Spinal cord (tissue), 10 donors: ENCODE measurements at places on chromosomes 1 and 21. TPM values are rescaled to one million over a fixed set of nuclear protein-coding genes. Genes with fewer than 3 reads are reported as not detected.

DNA sequence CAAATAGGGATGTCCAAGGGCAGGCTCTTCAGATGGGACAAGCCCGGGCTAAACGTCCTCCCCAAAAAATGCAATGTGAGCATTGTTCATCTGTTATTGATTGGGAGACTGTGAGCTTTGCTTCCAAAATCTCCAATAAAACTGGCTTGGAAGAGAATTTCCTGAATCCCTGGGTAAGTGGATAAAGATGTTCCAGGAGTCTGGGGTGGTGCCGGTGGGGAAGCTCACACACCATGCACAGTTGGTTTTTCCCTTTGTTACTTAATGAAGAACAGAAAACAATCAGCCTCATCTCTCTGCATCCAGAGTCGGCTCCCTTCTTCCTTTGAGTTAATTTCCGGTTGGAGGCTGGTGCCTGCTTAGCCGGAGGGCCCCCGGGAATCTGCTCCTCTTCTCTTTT, 72.1 kb upstream of the ZBTB40 start:
- H3K4me1 ChIP-seq: no peaks in the 10 kb centered on the region
- no peak overlapping the region for H3K4me3 ChIP-seq
- H3K36me3 ChIP-seq: no peaks in the 10 kb centered on the region
- no peaks in the 10 kb centered on the region for H3K27me3 ChIP-seq
- no peak overlapping the region for H3K27ac ChIP-seq

DNA sequence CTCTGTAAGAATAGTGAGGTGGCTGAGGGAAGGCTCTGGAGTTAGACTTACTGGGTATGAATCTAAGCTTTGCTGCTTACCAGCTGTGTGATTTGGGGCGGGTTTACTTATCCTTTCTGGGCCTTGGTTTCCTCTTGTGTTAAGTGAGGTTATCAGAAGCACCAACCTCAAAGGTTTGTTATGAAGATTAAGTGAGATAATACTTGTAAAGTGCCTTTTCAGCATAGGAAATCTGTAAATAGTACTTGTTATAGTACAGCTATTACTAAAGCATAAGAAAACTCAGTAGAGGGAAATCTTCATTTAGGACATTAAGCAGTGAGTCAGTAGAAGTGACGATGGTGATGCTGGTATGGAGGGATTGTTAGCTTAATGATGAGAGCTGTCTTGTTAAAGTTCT, 12.1 kb downstream of the HHAT start:
- H3K4me3 ChIP-seq: no peak overlapping the region
- no peak for DNase-seq
- H3K27ac ChIP-seq: no peak overlapping the region
- H3K4me1 ChIP-seq: no peaks in the 10 kb centered on the region

DNA sequence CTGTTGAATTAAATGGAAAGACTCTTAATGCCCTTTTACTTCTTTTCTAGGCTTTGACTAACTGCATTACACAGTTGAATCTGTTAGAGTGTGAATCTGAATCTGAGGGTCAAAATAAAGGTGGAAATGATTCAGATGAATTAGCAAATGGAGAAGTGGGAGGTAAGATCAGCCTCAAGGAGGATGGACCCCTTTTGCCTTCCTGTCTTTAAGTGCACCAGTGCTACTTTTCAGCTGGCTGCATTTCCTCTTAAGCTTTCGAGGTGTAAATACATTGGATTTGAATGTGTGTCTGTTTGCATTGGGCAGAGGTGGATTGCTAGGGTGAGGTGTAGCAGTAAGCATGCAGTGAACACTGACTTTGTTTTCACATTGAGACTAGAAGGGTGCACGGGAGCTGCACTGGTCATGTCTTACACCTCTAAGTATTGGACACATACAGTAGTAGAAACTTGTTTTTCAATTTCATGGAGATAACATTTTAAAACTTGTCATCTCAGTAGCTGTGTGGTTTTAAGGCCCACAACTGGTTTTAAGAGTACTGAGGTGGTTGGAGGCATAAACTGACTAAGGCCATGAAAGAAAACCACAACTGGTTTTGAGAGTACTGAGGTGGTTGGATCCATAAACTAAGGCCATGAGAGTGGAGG, 35.4 kb downstream of the MIA3 start:
- no peak for DNase-seq
- H3K4me1 ChIP-seq: no peaks in the 10 kb centered on the region
- H3K36me3 ChIP-seq: peaks cover 14% of the 10 kb centered on the region
- no peaks in the 10 kb centered on the region for H3K27me3 ChIP-seq
- no peak overlapping the region for H3K27ac ChIP-seq

DNA sequence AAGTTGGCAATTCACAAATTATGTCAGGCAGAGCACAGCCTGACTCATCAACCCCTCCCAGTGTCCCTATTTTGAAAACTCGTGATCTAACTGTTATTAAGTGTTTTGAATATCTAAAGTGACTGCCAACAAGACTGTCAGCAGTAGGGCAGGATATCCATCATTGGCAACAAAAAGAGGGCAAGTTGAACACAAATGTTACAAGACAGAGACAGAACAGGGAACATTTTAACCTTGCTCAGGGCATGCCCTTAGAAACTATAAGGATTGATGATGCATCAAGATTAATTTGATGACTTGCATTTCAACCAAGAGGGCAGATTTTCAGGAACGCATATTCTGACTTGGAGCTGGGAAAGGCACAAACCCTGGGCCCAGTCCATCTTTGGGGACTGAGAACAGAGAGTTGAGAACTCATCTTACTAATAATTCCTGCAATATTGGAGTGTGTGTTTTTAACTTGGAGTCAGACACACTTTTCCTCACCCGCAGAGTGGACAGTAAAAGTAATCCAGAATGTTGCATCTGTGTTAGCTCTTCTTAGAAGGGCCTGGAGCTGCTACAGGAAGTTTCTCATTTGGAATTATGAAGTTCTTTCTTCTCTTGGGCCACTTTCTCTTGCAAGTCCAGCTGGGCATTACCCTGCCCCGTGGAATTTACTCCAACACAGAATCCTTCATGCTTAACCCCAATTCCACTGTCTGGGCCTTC, 317.2 kb downstream of the LTN1 start:
- no peaks in the 10 kb centered on the region for H3K4me1 ChIP-seq
- H3K27ac ChIP-seq: no peak overlapping the region
- H3K4me3 ChIP-seq: no peak overlapping the region

DNA sequence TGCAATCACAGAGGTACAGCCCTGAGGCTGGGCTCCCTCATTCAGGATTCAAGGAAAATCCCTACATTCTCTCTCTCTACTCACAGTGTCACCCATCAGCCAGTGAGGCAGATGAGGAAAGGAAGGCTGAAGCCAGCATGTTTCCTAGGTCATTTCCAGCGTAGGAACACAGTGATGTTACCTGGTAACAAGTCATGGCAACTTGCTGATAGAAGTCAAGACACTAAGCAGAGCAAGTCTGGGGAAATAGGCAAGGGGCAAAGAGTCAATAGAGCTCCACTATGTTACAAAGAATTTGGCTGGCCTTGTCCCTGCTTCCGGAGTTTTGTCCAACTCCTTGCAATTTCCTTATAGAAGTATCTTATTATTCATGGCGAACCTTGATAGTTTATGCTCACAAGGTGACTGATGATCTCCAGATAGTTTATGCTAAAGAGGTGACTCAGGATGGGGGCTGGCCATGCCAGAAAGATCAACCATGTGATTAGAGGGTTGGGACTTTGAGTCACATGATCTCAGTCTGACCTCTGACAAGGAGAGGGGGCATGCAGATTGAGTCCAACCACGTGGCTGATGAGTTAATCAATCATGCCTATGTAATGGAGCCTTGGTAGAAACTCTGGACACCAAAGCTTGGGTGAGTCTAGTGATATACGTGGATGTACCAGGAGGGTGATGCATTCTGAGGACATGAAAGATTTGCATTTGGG, 51.1 kb downstream of the SUSD4 start:
- H3K4me1 ChIP-seq: no peaks in the 10 kb centered on the region
- H3K4me3 ChIP-seq: no peak overlapping the region
- no peak overlapping the region for H3K27ac ChIP-seq

GRCh38 chr1:76110666-76111065, 36.1 kb downstream of the ST6GALNAC3 start:
- no peak overlapping the region for H3K4me3 ChIP-seq
- H3K27ac ChIP-seq: no peak overlapping the region
- H3K27me3 ChIP-seq: no peaks in the 10 kb centered on the region
- H3K36me3 ChIP-seq: no peaks in the 10 kb centered on the region

Gene CENPS
- 7.6 TPM for total RNA-seq

Gene LRRC40
- 21.5 TPM for total RNA-seq

- no peaks in the 10 kb centered on the region for H3K27me3 ChIP-seq
- no peak for DNase-seq
- peak overlapping the region; percentile 29 for H3K27ac ChIP-seq
- peaks cover 16% of the 10 kb centered on the region for H3K4me1 ChIP-seq
- H3K36me3 ChIP-seq: no peaks in the 10 kb centered on the region
Measured at GRCh38 chr1:200625381-200625824, 4.9 kb upstream of the KIF14 start.

Gene CFAP45
- 9.2 TPM for total RNA-seq

DNA sequence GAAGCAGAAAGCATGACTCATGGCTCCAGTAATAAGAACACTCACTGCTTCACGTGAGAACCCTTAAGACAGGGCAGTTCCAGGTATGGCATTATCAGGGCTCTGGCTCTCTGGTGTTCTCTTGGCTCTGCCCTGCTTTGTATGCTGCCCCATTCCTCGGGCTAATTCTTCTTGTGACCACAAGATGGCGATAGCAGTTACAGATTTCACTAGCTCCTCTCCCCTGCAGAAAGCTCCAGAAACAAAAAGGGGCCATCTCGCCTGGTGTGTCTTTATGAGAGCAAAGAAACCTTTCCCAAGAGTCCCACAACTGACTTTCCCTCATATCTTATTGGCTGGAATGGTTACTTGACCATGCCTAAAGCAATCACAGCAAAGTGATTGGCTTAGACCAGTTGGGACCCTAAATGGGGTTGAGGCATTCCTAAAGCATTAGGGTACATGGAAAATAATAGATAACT, 60.1 kb downstream of the F3 start:
- peak; percentile 33 for DNase-seq
- H3K4me3 ChIP-seq: no peak overlapping the region
- H3K36me3 ChIP-seq: peaks cover 3% of the 10 kb centered on the region
- no peak overlapping the region for H3K27ac ChIP-seq
- no peaks in the 10 kb centered on the region for H3K27me3 ChIP-seq

DNA sequence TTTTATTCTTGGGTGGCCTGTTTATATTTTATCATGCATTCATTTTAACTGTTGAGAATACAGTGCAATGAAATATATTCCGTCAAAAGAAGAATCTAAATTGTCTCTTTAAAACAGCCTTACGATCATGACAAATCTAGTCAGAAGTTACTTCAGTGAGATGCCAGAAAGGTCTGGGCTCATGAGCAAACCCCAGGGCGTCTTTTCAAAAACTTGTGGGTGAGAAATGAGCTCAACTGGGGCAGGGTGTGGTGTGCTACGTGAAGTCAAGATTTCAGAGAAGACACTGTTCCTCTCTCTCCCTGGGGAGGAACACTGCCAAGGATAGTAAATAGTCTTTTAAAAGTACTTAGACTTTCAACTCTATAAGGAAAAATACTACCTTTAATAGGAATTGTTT, 13.4 kb upstream of the UAP1 start:
- no peaks in the 10 kb centered on the region for H3K4me1 ChIP-seq
- H3K27me3 ChIP-seq: no peaks in the 10 kb centered on the region
- no peak for DNase-seq
- no peak overlapping the region for H3K4me3 ChIP-seq
- H3K27ac ChIP-seq: no peak overlapping the region

Gene SLC44A3
- total RNA-seq: 8.3 TPM

Gene NAXE
- 113 TPM for total RNA-seq

Gene TSACC
- total RNA-seq: not detected

Gene DPT
- 9.4 TPM for total RNA-seq

DNA sequence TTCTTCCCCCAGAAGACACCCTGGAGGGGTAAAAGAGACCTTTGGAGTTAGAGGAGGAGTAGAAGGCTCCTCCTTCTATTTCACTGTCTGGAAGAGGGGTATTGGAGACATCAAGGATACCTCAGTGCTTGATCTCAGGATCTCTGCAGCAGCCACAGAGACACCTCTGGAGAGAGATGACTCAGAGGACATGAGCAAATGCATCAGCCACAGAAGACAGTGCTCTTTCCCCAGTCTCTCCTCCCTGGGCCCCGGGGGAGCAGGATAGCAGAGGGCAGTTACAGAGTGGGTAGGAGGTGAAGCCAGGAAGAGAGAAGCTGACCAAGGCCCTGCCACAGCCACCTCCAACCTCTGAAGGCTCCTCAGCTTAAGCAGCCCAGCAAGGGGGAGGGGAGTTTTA, 15.3 kb upstream of the TEDDM1 start:
- DNase-seq: no peak
- H3K4me1 ChIP-seq: no peaks in the 10 kb centered on the region
- H3K27ac ChIP-seq: no peak overlapping the region
- H3K36me3 ChIP-seq: no peaks in the 10 kb centered on the region

DNA sequence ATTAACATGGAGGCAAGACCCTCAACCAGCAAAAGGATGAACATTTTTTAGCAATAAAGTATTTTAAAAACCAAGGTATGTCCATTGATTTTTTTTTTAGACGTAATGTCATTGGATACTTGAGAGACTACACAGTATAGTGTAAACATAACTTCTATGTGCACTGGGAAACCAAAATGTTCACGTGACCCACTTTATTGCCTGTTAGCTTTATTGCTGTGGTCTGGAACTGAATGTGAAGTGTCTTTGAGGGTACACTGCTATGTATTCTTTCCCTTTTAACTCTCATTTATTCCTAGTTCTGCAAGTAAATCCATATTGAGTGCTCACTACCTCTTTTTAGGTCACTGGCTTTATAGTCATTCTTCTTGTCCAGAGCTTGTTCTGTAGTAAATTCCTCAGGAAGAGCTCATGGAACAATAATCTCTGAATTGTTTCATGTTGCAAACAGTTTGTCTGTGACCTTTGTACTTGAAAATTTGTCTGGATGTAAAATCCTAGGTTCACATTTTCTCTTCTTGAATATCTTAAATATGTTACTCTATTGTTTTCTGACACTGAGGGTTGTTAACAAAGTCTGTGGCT, 20.6 kb downstream of the ABCD3 start:
- no peak overlapping the region for H3K4me3 ChIP-seq
- no peaks in the 10 kb centered on the region for H3K27me3 ChIP-seq
- no peaks in the 10 kb centered on the region for H3K36me3 ChIP-seq

Gene VSIG8
- 0.22 TPM for total RNA-seq

Gene UQCRH
- 364 TPM for total RNA-seq

Gene SPATA45
- total RNA-seq: 1.3 TPM

GRCh38 chr1:228109962-228110488, 926 bp upstream of the MRPL55 start:
- no peaks in the 10 kb centered on the region for H3K27me3 ChIP-seq
- H3K27ac ChIP-seq: no peak overlapping the region
- peaks cover 30% of the 10 kb centered on the region for H3K36me3 ChIP-seq
- DNase-seq: no peak
- H3K4me3 ChIP-seq: peak overlapping the region; percentile 99

DNA sequence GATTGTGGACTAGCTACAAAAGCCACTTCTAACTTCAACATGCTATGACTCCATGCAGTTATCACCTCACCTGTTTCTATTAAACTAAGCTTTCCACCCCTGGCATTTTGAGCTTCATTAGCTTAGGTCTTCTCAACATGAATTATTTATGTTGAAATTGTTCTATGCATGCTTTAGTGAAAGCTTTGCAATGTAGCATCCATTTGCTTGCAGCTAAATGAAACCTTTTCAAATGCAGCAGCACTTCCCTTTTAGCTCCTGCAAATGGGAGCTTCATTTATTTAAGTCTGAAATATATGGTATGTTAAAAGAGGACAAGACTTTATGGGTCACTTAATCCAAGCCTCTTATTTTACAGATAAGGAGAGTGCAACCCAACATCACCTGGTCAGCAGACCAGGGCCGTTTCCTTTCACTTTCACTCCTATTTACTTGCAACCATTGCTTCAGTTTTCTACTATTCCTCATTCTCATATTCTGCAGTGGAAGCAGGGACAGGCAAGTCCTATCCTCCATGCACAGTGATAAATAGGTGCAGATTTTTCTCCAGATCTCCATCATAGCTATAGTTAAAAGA, 56.4 kb upstream of the SAMSN1 start:
- no peak for DNase-seq
- H3K4me1 ChIP-seq: no peaks in the 10 kb centered on the region
- no peak overlapping the region for H3K27ac ChIP-seq
- no peak overlapping the region for H3K4me3 ChIP-seq
- no peaks in the 10 kb centered on the region for H3K36me3 ChIP-seq
